ENCODE measurements at places on chromosomes 2 and 18. TPM values are rescaled to one million over a fixed set of nuclear protein-coding genes. Genes with fewer than 3 reads are reported as not detected.
A peak's percentile ranks its signal among the peaks of the same experiment; 100 is the strongest.

GRCh38 chr18:75393721-75394120, 33.8 kb downstream of the SMIM21 start:
- DNase-seq, result no peak

- DNase-seq, result no peak
These were observed 509.9 kb upstream of the VRK2 start for GRCh38 chr2:57536535-57537231.

GRCh38 chr18:7608174-7608550, 41.0 kb downstream of the PTPRM start:
- DNase-seq, result no peak

Gene PTH2R
- total RNA-seq, result 0.27 TPM

DNA sequence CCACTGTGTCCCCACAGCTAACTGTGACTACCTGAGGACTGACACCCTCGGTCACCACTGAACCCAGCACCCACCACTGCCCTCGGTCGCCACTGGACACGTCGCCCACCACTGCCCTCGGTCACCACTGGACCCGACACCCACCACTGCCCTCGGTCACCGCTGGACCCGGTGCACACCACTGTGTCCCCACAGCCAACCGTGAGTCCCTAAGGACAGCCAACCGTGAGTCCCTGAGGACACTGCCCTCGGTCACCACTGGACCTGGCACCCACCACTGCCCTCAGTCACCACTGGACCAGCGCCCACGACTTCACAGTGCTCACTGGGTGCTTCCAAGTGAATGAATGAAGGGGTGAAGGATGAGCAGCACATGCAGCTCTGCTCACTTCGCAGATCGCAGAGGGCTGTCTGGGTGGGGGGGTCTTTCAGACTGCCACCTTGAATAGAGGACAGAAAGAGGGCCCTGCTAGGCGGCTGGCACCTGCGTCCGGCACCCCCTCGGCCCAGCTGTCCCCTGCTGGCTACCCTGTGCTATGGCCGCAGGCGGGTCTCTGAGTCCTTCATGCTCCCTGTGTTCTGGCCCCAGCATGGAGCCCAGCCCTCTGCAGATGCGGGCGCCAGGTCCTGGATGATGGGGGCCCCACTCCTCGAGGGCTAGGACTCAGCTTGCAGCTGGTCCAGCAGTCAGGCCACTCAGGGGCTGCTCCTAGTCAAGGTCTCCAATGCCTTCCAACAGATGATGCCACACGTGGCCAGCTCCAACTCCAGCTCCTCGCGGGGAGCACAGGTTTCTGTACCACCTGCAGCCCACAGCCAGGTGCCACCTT, 51.4 kb upstream of the GPC1 start:
- DNase-seq, result peak; percentile 38

DNA sequence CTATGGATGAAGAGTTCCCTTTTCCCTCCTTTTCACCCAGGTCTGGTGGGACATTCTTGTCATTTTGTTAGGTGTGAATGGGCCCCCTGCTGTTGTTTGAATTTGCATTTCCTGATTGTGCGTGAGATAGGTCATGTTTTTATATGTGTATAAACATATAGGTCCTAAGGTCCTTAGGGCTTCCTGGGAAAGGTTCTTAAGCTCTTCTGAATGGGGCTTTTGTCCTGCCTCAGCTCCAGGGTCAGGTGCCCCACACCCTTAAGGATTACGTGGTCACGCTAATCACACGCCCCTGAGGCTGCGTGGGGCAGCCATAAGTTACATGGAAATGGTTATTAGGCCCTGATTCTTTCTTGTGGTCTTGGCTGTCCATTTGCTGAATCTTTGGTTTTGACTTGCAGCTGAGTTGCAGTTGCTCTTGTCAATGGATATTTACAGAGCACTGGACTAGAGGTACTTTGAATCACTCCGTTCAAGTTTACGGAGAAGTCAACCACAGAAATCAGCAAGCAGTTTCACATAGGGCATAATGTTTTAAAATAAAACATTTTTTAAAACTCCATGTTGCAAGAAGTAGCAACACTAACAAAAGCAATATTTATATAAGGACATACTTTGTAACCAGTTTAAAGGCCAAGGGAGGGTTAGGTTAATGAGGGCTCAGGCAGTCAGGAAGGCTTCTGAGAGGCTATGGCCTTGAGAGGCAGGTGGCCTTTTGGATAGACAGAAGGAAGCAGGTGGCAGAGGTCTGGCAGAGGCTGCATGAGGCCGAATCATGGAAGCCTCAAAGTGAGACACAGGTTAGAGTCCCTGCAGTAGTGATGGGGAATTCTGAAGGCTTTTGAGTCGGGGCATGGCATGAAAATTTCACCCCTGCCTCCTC, 24.2 kb downstream of the LIPG start:
- DNase-seq, result no peak

DNA sequence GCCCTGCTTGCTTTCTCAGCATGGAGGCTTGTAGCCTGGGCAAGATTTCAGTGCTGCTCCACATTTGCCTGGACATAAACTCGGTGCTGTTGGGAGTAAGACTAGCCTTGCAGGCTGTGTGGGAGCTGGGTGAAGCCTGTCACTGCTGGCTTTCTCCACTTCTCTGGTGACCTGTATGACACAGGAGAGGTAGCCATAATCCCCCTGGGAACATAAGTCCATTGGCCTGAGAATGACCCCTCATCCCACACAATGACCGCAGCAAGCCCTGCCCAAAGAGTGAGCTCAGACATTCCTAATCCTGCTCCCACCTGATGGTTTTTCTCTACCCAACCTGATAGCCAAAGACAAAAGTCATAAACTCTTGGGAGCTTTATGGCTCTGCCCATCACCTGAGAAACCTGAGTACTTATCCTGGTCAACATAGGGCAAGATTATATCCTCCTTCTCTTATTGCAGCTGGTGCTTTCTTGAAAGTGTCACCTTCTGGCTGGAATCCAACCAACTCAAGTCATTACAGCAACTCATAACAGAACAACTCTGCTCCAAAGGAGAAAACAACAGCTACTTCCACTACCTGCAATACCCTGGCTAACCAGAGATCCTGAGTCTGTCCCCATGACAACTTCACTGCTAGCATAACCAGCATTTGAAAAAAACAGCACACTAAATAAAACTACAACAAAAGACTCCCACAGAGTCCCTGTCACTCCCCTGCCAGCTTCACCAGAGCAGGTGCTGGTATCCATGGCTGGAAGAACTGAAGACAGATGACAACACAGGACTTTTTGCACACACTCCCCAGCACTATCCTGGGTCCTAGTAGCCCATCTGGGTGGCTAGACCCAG, 834.4 kb upstream of the DDX18 start:
- DNase-seq, result no peak

GRCh38 chr2:147351784-147352183, 493.0 kb upstream of the ACVR2A start:
- DNase-seq, result no peak

DNA sequence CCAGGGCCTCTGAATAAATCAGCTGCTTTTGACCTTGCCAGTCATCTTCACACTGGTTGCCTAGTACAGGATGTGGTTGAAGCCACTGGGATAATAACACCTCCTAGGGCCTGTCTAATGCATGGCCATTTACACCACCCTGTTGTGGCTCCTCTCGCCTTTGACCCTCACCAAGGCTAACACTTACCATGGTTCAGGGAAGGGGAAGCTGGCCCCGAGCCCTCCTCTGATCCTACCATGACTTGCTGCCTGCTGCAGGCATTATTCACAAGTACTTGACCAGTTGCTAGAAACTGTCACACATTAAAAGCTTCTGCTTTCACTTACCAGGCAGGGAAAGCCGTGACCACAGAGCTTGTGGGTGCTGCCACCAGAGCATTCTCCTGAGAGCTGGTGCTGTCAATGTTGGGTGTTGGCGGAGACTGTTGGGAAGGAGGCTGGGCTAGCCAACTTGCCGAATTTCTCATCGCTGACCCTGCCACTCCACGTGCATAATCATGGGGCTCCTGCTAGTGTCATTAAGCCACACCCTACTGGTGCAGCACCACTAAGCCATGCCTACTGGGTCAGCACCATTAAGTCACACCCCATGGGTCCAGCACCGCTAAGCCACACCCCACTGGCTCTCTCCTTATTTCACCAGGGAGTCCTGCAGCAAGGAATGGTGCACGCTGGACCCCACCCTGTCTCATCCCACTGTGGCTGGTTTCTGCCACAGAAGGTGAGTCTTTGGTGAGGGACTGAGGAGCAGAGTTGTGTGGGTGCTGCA, 47.0 kb upstream of the TTC39C start:
- DNase-seq, result no peak

All from sigmoid colon (tissue), 7 donors.